ENCODE measurements at places on chromosomes 7 and 10.

- no peak for DNase-seq
Measured at GRCh38 chr7:157946398-157947060, 609.7 kb downstream of the DNAJB6 start.

GRCh38 chr10:36779238-36779846 lies 346.1 kb upstream of the ANKRD30A start:
- DNase-seq = no peak

GRCh38 chr7:5462216-5462615 lies 38.6 kb upstream of the TNRC18 start:
- no peak for DNase-seq

GRCh38 chr7:17560516-17560915 lies 262.1 kb downstream of the AHR start:
- DNase-seq = no peak

DNA sequence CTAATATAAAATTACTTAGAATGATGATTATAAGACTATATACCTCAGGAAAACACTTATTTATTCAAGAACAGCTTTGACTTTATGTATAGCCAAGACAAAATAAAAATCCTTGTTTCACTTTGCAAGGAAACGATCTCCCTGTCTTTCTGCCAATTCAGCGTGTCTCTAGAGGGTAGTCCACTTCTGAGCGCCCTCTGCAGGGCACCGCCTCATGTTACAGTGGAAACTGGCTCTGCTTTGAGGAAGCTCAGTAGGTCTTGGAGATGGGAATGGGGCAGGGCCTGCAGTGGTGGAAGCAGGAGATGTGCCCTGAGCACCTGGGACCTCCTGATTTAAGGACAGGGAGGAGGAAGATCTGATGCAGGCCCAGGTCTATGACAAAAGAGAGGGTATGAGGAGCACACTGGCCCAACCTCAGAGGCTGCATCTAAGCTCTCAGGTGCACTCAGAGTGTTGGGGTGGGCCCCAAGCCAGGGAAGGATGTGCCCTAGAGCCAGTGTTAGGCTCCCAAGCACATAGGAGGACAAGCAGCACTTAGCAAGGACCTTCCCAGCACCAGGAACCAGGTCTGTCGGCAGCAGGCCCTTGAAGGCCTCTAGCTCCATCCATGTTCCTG lies 481.0 kb downstream of the TNS3 start:
- no peak for DNase-seq

DNA sequence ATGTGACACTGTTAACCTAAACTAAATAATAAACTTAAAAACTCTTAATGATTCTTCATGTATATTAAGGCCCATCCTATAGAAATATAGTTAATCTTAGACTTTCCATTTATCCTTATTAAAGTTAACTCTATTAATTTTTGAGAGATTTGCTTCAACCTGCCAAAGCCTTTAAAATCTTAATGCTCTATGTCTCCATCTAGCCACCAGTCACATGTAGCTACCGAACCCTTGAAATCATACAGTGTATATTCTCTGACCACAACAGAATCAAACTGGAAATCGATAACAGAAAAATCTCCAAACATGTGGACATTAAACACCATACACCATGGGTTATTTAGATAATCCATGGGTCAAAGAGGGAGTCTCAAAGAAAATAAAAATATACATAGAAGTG lies 51.9 kb downstream of the ASZ1 start:
- DNase-seq = no peak

DNA sequence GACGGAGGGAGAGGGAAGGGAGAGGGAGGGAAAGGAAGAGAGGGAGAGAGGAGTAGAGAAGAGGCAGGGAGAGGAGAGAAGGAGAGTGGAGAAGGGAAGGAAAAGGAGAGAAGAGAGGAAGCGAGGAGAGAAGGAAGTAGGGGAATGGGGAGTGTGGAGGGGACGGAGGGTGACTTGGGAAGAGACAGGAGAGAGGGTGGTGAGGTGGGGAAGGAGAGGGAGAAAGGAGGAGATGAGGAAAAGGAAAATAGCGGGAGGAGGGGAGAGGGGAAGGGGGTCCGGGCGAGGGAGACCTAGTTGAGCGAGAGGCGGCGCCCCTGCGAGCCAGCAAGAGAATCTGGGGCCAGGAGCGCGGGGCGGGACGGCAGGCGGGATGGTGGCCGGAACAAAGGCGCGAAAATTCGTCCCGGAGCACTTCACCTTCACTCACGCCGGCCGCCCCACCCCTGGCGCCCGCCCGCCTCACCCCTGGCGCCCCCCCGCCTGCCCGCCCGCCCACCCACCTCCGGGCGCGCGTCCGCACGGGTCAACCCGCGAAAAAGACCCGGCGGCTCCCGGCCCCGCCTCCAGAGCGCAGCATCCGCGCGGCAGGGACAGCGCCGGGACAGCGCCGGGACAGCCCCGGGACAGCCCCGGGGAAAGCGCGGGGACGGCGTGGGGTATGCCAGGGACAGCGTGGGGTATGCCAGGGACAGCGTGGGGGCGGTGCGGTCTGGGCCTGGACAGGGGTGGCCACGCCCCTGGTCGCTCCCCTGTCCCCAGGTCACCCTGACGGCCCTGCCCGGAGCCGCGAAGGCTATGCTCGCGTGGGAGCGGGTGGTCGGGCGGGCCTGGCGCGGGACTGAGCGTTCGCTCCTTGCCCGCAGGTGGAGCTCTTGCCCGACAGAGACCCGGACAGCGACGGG lies 4.2 kb downstream of the VSTM2A start:
- DNase-seq = no peak

- peak; percentile 93 for DNase-seq
Measured at GRCh38 chr7:55365675-55366460, 731 bp downstream of the LANCL2 start.

- DNase-seq = no peak
Measured at GRCh38 chr7:3415861-3416312, 114.8 kb downstream of the SDK1 start.

All from stimulated activated CD4-positive, alpha-beta T cell treated with anti-CD3 and anti-CD28 coated beads, Interleukin-4, amount 100 ng/mL, for 24 hours (primary cell).